ENCODE measurements at places on chromosomes 4 and X.

DNA sequence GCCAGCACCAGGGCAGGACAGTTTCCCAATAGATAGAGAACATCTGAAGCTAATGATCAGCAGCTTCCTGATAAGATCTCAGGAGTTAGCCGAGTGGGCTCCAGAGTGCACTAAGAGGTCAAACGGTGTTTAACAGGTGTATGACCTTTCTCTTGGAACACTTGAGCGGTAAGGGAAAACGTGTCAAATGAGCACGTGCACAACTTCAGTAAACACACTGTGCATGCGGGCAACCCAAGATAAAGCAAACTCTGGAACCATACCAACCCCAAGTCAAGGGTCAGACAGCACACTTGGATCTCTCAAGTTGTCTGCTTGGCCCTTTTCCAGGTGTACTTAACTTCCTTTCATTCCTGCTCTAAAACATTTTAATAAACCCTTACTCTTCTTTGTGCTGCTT, 1941.5 kb upstream of the PCDH10 start:
- no peak for DNase-seq

GRCh38 chr4:39763714-39764572, 66.0 kb downstream of the UBE2K start:
- DNase-seq = no peak

- no peak for DNase-seq
These were observed at the start of gene SLC25A31 for GRCh38 chr4:127730142-127730913. Gene SLC25A31 (plus strand): TSS chr4:127730400. CDS start chr4:127730546, 146 bp downstream.

DNA sequence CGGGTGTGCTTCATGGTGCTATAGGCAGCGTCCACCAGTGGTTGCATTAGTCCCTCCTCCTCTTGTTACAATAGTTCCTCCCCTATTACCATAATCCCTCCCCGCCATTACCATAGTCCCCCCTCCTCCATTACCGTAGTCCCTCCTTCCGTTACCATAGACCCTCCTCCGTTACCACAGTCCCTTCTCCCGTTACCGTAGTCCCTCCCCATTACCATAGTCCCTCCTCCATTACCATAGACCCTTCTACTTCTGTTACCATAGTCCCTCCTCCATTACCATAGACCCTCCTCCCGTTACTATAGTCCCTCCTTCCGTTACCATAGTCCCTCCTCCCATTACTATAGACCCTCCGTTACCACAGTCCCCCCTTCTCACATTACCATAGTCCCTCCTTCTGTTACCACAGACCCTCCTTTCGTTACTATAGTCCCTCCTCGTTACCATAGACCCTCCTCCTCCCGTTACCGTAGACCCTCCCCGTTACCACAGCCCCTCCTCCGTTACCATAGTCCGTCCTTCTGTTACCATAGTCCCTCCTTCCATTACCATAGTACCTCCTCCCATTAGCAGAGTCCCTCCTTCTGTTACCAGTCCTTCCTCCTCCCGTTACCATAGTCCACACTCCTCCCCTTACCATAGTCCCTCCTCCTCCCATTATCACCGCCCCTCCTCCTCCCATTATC, 129.6 kb downstream of the DHRSX start:
- no peak for DNase-seq

GRCh38 chrX:56763556-56764152, 34.6 kb downstream of the NBDY start:
- DNase-seq = peak; percentile 15

DNA sequence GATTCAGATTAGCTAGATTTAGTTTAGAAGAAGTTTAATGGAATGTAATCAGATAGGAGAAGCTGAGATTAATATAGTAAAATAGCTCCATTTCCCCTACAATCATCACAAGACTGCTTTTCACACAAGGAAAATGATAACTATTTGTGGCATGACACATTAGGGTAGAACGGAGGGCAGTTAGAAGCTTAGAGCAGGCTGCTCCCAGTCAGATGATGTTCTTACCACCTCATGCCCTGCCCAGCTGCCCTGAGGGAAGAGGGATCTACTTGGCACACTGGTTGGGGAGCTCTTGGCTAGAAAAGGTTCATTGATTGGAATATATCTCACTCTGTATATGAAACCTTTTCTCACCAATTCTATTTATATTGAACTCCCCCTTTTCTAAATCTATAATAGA, 180.7 kb upstream of the IL15 start:
- no peak for DNase-seq

GRCh38 chrX:31931225-31931624, 859.4 kb upstream of the FTHL17 start:
- DNase-seq = no peak

- no peak for DNase-seq
These were observed 143.4 kb downstream of the CPEB2 start for GRCh38 chr4:15145709-15146108.

- DNase-seq = no peak
These were observed 1198.2 kb downstream of the ADGRL3 start for GRCh38 chr4:62398318-62398717.

- no peak for DNase-seq
These were observed 55.8 kb downstream of the FGF16 start for GRCh38 chrX:77502951-77503525.

DNA sequence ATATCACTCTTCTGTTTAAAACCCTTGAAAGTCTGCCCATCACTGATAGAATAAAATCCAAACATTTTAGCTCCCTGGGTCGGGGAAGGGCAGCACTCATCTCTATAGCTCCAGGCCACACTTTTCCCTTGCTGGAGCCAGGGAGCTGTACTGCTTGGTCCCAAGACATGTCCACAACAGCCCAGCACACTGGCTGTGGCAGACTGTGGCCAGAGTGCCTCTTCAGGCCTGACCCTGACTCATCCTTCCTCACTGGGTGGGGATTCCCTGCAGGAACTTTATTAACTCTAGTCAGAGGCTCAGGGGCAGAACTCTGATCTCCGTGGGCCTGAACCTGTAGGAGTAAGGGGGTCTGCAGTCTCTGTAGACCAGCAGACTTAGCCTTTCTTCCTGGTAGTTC, 69.8 kb upstream of the CAPN6 start:
- no peak for DNase-seq

- DNase-seq = no peak
These were observed 20.1 kb downstream of the HPRT1 start for GRCh38 chrX:134480061-134480460.

- no peak for DNase-seq
These were observed 48.9 kb upstream of the ZNF518B start for GRCh38 chr4:10506077-10506476.

GRCh38 chrX:20519146-20519545, 252.4 kb upstream of the RPS6KA3 start:
- no peak for DNase-seq

DNA sequence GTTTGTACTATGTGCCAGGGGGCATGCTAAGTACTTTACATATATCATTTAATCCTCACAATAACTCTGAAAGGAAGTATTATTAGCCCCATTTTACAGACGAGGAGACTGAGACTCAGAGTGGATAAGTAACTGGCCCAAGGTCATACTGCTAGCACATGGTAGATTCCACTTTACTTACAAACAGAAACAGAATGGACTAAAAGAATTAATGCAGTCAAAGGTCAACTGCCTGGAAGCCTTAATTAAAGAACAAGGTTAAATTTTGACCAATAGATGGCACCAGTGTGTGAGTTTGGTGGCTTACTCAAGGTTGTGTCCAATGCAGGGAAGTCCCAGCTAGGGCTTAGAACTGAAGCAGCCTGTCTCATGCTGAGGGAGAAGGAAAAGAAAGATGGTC, 4.7 kb downstream of the RIPPLY1 start:
- DNase-seq = no peak

DNA sequence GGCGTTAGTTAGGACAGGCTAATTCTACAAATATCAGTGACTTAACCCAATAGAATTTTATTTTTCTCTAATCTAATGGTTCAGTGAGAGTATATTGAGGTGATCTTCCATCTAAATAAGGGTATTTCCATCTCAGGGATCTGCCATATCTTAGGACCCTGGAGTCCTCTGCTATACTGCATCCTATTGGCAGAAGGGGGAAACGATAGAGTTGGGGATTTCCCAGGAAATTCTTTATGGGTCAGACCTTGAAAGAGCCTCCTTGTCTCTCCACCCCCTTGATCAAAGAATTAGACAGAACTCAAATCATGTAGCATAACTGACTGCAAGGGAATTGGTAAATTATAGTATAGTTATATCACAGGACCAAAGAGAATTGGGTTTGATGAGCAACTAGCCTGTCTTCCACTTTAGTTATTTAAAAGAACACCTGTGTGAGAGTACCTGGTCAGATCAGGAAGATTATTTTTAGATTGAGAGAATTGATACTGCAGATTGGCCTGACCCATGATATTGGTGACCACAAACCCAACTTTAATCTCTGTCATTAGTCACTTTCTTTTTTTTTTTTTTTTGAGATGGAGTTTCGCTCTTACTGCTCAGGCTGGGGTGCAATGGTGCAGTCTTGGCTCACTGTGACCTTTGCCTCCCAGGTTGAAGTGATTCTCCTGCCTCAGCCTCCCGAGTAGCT, 25.6 kb downstream of the SMARCA5 start:
- no peak for DNase-seq

- DNase-seq = no peak
These were observed 494.9 kb downstream of the GALNTL6 start for GRCh38 chr4:172308078-172308477.

DNA sequence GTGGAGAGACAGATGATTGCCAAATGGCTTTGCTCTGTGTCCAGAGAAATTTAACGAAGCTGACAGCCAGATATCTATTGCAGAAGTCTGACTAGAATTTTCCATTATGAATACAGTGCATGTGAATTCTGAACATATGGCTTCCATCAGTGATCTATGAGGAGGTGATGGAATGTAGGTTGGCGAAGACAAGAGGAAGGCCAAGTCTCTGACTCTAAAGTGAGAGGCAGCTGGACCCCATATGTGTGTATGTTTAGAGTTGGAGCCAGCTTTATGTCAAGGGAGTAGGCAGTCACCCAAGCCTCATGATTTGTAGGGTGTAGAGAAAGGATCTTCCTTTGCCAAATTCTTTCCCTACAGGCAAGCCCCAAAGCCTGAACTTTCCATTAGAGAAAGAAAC, 76.2 kb upstream of the TEX13D start:
- DNase-seq = no peak

DNA sequence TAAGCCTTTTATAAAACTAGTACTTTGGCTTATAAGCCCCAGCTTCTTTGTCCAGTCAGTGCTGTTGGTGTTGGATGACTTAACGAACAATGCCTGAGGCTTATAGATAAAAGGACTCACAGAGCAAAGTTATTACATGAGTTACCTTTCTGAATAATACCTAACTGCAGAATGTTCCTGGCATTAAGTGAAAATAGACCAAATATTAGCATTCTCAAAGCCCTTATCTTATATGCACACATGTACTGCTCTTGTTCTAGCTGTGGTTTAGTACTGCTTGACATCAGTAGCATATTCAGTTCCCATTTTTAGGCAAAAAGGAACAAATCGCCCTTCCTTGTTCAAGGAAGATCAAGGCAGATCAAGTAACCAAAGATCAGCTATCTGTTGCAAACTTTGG, 131.6 kb downstream of the ZNF330 start:
- DNase-seq = no peak

DNA sequence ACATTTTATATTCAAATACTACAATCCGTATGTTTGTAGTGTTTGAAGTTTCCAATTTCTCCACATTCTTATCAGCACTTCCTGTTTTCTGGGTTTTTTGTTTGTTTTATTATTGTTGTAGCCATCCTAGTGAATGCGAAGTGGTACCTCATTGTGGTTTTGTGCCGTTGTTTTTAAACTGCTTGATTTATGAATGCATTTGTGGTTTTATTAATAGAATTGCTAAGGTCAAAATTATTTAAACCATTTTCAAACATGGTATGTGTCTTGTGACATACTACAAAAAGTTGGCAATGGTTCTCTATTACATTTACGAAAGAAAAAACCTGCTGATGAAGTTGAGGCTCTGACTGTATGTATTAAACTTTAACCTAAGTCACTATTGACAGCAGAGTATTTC, 780.0 kb upstream of the MAGEB2 start:
- no peak for DNase-seq

GRCh38 chrX:38552721-38553120, 8.6 kb upstream of the TSPAN7 start:
- no peak for DNase-seq

DNA sequence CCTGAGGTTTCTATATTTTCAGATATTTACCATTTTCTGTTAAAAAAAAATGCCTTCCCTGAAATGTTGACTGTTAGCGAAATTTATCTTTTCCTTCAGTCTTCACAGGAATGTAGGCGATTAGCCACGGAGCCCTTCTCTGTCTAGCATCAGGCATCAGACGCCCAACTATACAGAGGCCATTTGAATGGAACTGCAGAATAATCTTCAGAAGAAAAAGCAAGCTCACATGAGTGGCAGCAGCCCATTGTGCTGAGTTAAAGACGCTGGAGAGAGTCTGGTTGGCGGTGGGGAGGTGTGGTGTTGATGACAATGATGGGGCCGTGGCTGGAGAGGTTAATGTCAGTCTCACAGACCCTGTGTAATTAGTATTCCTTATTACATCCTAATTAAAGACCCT, 196.8 kb upstream of the LEF1 start:
- DNase-seq = no peak

GRCh38 chr4:41346306-41347061, 89.8 kb downstream of the UCHL1 start:
- no peak for DNase-seq

- DNase-seq = no peak
These were observed 38.0 kb upstream of the SRD5A3 start for GRCh38 chr4:55308071-55308470.

DNA sequence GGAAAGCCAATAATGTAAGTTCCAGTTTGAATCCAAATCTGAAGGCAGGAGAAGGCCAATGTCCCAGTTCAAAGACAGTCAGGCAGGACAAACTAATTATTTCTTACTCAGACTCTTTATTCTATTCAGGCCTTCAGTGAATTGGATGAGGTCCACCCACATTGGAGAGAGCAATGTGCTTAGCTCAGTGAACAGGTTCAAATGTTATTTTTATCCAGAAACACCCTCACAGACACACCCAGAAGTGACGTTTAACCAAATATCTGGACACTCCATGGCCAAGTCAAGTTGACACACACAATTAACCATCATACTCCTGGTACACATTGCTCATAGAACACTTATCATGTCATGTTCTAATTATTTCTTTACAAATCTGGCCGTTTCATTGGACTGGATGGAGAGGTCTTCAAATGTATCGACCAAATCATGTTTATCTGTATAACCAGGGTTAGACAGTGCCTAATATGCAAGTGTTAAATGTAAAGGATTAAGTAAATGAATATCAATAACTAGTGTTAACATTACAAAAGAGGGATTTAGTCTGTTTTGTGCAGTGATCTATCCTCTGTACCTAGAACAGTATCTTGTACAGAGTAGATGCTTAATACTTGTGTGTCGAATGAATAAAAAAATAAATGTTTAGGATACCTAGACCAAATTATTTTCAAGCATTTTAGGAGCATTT, 27.1 kb upstream of the XK start:
- DNase-seq = no peak

- no peak for DNase-seq
These were observed 6.0 kb upstream of the WDR13 start for GRCh38 chrX:48591255-48591791.

- DNase-seq = no peak
These were observed 430.7 kb downstream of the IDS start for GRCh38 chrX:149074398-149074797.
